ENCODE measurements at places on chromosomes 3 and 15. TPM values are rescaled to one million over a fixed set of nuclear protein-coding genes. Genes with fewer than 3 reads are reported as not detected.

The NEK11 gene
- 4.7 TPM for total RNA-seq

The LRRC31 gene
- not detected for total RNA-seq

The LYZL4 gene
- total RNA-seq = not detected

The MCF2L2 gene
- 0.13 TPM for total RNA-seq

The LNP1 gene
- total RNA-seq = 0.77 TPM

The ASB14 gene
- not detected for total RNA-seq

Measured in A549 treated with Hydrocortisone at 1 μM for 4 hours (cell line).